Activated naive CD4-positive, alpha-beta T cell treated with anti-CD3 and anti-CD28 coated beads, Interleukin-2, amount 50 U/mL, for 72 hours (primary cell): ENCODE measurements at places on chromosomes 1 and 21. TPM values are rescaled to one million over a fixed set of nuclear protein-coding genes. Genes with fewer than 3 reads are reported as not detected.

The BSDC1 gene
- total RNA-seq = 41.8 TPM

The CELA3B gene
- not detected for total RNA-seq

DNA sequence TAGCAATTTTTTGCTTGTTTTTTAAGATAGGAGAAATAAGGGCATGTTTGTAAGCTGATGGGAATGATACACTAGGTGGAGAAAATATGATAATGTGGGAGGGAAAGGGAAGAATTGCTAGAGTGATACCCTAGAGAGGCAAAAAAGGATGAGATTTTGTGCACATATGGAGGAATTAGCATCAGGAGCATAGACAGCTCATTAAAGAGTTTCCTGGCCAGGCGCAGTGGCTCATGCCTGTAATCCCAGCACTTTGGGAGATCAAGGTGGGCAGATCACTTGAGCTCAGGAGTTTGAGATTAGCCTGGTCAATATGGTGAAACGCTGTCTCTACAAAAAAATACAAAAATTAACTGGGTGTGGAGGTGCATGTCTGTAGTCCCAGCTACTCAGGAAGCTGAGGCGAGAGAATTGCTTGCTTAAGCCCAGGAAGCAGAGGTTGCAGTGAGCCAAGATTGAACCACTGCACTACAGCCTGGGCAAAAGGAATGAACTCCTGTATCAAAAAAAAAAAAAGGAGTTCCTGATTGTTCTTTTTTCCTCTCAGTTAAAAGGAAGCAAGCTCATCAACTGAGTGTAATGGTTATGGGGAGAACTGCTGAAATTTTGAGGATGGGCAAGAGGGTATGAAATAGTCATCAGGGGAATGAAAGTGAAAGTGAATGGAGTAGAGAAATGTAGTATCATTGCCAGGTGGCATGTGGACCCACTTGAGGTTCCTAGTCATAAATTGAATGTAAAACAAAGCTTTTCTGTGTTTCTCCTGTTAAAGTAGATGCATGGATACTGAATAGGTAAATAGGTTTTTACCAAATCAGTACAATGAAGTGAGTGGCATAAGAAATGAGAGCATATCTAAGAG lies 35.5 kb downstream of the SH3GLB1 start:
- DNase-seq = no peak

GRCh38 chr21:32819694-32820093 lies 48.1 kb upstream of the PAXBP1 start:
- no peak for DNase-seq

DNA sequence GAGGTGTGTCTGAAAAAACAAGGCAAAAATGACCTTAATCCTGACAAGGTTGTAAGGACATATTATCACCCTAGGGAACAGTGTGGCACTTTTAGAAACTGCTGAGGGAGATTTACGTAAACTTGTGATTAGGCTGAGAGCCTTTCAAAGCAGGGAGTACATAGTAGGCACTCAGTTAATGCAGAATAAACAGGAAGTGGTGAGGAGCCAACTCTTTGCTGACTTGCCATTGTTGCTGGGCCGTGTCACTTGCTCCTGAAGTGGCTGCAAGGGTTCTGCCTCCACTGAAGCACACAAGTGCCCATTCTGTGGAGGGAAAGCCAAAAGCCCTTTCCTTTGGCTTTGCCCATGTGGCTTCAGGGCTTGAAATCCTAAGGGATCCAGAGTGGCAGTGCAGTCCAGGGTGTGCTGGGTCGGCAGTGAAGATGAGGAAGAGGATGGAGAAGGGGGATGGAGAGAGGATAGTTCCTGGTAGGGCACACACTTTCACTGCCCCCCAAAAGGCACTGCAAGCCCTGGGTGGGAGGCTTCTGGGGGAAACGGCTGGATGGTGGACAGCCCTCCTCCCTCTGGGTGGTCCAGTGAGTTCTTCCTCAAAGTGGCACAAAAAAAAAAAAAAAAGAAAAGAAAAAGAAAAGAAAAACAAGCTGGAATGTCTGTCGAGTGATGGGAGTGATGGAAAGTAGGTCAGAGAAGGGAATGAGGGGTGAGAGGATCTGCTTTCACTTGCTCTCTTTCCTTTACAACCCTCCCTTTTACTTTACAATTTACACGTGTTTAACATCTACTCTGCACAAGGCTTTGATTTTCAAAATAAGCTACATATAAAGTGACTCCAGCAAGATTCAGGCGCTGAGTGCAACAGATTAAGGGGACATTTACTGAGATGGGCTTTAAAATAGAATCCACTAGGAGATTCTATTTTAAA lies 13.7 kb upstream of the RHEX start:
- DNase-seq = no peak
